NCI-H1694 treated with DMSO at 0.1 percent for 48 hours (cell line): ENCODE measurements at places on chromosomes 2 and 18.

DNA sequence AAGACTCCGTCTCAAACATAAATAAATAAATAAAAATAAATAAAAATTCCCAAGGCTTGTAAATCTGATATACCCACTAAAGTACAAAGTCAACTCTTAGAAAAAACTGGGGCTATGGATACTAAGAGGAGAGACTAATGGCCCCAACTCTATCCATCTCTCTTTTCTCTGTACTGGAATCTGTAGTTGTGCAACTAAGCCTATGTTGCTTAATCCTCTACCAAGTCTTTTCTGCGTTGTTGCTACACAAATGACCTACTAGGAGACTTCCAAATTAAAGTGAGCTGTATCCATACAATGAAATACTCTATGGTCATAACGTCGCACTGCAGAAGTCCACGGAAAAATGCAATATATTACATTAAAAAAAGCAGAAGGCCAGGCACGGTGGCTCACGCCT lies 8.1 kb downstream of the MRPS5 start:
- DNase-seq: no peak

GRCh38 chr2:181164699-181165098 lies 184.3 kb downstream of the UBE2E3 start:
- DNase-seq: no peak

GRCh38 chr2:220550995-220551700 lies 923.7 kb downstream of the SLC4A3 start:
- peak; percentile 7 for DNase-seq

GRCh38 chr2:44766220-44766619 lies 175.3 kb upstream of the SIX3 start:
- no peak for DNase-seq

DNA sequence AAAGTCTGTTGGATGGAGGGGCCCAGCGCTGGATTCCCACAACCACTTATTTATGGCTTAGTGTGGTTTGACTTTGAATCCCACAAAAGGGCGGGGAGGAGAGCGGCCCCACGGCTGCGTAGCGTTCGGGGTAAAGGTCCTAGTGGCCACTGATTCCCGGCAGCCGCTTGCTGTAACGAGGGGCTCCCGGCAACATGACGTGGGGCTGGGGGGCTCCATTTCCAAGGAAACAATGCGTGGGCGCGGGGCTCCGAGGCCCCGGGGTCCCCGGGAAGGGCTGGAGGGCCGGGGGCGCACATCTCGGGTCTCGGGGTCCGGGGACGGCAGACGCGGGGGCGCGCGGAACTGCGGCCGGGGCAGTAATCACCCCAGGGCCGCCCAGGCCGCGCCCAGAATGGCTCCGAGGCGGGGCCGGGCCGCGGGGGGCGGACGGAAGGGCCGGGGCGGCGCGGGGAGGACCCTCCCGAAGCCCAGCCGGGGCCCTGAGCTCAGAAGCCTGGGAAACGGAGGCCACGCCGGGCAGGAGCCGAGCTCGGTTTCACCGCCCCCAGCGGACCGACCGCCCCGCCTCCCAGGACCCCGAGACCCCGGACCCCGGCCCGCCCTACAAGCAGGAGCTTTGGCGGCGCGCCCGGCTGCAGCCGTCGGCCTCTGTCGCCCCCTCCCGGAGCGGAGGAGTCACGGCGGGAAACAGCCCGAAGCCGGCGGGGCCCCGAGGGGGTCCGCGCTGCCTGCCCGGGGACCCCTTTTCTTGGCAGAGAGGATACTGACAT lies 11.9 kb upstream of the MLPH start:
- peak; percentile 72 for DNase-seq

DNA sequence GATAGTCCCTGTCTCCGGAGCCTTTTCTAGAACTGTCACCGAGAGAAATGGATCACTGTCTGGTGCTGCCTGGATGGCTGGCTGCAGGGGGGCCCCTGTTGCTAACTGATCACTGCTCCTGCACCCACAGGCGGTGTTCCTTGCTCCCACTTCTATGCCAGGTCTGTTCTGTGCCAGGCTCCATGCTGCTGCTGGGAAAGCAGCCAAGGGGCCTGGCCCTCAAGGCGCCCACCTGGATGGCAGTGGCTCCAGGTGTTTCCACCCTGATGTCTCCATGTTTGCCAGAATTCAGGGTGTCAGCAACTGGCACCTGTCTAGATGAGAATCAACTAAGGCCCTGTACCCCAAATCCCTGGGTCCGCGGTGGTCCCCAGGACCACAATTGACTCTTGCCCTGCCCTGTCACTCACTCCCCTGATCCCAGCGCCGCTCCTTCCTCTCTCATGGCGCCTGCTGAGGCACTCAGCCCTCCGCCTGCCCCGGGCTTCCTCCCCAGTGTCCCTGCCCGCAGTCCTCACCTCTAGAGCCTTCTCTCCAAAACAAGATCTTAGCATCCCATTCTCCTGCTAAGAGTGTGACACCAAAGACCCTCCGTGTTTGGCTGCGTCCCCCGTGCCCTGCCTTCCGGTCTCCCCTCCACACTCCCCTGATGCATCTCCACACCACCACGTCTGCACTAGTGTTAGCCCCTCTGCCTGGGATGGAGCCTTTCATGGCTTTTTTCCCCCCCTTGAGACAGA lies 72.5 kb upstream of the OTOF start:
- no peak for DNase-seq

- DNase-seq: no peak
These were observed 13.1 kb upstream of the ROCK2 start for GRCh38 chr2:11357428-11357972.

- DNase-seq: no peak
These were observed 13.2 kb upstream of the ATP6V1B1 start for GRCh38 chr2:70922235-70923234.

GRCh38 chr2:206274434-206275311 lies at the start of gene ZDBF2:
Gene ZDBF2, plus strand, starts transcription at chr2:206274663. Its CDS starts 7,187 bp downstream, at chr2:206281850.
- peak; percentile 47 for DNase-seq
